Stimulated activated naive CD8-positive, alpha-beta T cell treated with anti-CD3 and anti-CD28 coated beads, Interleukin-15, amount 100 ng/mL, for 72 hours (primary cell): ENCODE measurements at places on chromosomes 7 and 10.

- DNase-seq = no peak
These were observed 36.8 kb upstream of the R3HCC1L start for GRCh38 chr10:98097616-98098015.

DNA sequence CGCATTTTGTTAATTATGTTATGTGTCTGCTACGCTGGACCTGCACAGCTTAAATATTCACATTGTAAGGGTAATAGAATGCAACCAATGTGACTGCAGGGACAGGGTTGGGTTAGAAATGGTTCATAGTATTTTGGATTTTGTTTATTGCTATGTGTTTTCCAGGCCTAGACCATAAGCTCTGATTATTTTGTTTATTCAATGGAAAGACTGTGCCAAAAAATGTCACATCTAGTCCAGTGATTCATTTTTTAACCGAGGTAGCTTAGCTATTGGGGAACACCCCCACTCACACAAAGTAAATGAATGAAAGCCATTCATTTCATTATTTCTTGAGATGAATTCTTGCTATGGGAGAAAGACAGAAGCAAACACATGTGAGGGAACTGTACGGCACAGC, 516.5 kb upstream of the ANKRD30A start:
- no peak for DNase-seq

- DNase-seq = no peak
These were observed 18.5 kb downstream of the BMS1 start for GRCh38 chr10:42801135-42801534.

- no peak for DNase-seq
These were observed 10.3 kb downstream of the EPHB6 start for GRCh38 chr7:142864980-142865747.

DNA sequence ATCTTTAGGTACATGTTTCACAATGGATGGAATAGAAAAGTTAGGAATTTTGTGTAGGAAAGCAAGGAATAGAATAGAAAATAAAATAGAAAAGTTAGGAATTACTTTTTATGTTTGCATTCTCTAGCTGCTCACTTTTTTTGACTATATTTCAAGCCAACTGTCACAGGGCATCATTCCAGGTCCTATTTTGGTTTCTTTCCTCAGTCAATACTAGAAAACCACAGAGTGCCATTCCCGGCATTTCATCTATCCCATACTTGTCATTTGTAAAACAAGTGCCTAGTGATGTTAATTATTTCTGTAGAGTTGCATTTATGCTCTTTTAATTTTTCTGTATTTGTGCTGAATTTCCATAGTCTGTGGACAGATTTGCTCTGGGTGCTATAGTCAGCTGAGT, 66.2 kb downstream of the SDK1 start:
- no peak for DNase-seq

- DNase-seq = no peak
These were observed 22.6 kb upstream of the AKR1C3 start for GRCh38 chr10:5071411-5072198.

DNA sequence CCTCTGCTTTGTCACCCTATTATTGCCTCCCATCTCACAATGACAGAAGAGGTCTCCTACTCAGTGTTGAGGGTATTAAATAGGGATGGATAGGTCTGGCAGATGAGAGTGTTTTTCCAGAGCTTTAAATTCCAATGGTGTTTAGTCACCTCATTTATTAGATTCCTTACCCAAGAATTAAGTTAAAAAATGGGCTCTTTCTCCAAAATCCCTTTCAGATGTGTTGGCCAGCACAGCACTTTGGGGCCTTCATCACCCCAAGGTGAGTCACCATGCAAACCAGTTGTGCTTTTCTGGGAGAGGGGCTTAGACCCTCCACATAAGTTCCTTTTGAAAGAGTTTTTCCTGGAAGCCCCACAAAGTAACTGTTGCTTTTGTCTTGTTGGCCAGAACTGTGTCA, 78.4 kb downstream of the CYP26A1 start:
- DNase-seq = no peak

DNA sequence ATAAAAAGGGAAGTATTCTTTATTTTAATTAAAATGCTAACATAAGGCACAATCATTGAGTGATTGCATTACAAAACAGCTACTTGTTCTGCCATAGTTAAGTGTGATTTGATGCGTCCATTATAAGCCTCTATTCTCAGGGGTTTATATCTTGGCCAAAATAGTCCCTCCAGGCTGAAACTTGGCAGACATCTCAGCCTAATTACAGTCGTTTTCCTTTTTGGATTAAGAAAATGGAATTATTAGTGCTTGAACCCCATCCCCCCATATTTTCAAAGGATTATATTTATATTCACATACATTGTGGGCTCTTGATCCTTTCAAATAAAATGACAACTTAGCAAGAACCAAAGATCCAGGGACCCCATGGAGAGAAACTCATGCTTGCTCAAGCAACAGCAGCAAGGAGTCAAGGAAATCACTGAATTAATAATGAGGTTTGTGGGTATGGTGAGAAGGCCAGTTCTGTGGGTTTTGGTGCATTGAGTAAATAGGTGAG, 66.7 kb upstream of the NEUROD6 start:
- no peak for DNase-seq

- no peak for DNase-seq
These were observed 245.5 kb downstream of the REEP3 start for GRCh38 chr10:63766745-63767137.

DNA sequence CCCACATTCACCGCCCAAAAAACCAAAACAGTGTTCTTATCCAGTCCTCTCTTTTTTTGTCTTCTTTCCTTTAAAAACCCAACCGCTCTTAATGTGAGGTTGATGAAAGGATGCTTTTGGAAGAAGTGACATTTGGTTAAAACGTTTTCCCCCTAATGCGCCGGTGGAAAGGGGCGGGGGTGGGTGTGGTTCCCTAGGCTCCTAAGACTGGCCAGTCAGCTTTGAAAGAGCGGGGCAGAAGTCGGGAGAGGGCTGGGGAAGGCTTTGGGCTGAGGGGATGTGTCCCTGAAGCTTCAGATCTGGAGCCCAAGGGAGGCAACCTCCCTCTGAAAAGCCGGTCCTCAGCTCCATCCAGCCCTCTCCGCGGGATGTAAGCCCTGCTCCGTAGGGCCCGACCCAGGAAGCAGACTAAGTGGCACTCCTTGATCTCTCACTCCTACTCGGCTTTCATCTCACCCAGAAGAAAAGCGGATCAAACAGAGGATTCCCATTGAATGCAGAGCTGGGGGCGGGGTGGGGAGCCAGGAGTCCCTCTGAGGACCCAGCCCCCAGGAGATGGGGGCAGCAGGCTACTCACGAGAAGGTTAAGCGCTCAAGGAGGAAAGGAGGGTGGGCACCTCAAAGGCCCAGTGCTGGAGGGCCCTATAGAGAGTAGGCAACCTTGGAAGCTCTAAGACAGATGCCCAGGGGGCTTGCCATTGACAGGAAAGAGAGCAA, 2.4 kb upstream of the EVX1 start:
- DNase-seq = no peak

- no peak for DNase-seq
These were observed 15.1 kb downstream of the ANTXRL start for GRCh38 chr10:46301721-46302479.

DNA sequence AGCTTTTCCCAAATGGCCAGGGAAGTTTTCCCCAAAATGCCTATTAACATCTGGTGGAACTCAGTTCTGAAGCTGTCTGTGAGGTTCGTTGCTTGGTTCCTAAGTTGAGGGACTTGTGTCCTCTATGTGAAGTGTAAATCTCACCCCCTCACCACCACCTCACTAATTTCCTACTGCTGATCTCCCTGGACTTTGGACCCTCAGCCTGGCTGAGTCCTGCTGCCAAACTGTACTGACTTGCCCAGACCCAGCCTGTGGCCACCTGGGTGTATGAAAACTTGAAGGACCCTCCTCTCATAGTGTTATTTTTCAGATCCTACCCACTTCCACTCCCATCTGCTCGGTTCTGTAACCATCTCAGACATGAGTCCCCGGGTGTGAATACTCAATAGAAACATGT, 94.9 kb downstream of the MET start:
- DNase-seq = no peak

GRCh38 chr7:39526666-39527065, 39.5 kb upstream of the YAE1 start:
- DNase-seq = no peak

DNA sequence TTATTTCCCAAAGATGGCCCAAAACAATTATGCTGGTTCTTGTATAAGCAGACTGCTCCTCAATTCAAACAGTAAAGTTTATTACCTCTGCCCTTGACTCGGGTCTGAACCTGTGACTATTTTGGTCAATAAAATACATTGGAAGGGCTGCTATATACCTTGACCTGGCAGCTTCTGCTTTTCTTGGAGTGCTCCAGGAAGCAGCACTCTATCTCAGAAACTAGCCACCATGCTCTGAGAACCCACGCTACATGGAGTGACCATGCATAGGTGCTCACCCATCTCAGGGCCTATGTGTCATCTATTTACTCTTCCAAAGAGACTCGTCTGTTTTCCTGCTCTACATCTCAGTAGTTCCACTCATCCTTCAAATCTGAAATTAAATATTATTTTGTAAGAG, 299.9 kb downstream of the AHR start:
- DNase-seq = no peak

DNA sequence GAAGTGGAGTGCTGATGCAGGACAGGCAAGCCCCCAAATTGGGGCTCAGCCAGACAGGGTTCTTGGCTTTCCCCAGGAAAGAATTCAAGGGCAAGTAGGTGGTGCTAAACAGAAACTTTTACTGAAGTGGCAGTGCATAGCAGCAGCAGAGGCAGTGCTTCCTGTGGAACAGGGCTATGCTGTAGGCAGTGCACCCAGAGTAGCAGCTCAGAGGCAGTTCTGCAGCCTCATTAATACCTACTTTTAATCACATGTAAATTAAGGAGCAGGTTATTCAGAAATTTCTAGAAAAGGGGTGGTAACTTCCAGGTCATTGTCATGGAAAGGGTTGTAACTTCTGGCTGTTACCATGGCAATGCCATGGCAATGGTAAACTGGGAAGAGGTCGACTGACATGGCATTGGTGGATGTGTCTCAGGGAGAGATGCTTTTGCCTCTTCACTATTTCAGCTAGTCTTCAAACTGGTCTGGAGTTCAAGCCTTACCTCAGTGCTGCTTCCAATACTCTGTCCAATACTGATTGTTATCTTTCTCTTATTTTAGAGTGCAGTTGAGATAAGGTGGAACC, 29.2 kb downstream of the PRSS58 start:
- no peak for DNase-seq

DNA sequence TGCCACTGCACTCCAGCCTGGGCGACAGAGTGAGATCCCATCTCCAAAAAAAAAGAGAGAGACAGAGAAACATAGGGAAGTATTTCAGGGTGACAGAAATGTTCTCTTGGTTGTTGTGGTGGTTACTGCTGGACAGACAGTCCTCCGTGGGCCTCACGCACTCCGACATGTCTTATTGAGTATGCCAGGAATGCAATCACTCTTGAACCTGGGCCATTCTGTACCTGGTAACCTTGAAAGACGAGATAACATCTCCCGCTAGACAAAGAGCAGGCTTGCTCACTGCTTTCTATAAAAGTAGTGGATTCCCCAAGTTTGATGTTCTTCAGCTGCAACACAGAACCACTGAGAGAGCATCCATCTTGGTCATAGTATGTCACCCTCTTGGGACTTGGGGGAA, 6.7 kb downstream of the CACUL1 start:
- DNase-seq = no peak

GRCh38 chr10:122331615-122332446, 42.7 kb upstream of the PLEKHA1 start:
- no peak for DNase-seq

DNA sequence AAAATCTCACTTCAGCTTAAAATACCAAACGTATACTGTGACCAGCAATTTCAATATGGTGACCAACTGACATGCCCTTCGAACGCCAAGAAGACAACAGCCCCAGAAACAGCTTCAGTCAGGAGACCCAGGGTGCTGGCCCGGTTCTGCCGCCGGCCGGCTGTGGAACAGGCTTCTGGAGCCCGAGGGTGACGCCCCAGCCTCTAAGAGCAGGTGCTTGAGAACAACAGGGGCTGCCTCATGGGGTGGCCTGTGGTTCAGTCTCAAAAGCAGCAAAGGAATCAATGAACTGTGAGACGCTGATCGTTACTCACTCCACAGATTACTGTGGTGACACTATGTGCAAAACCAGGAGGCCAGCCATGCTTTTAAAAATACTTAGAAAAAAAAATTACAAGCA, 17.3 kb downstream of the GPER1 start:
- DNase-seq = no peak

- no peak for DNase-seq
These were observed 35.2 kb downstream of the KCNMA1 start for GRCh38 chr10:77602231-77602912.

DNA sequence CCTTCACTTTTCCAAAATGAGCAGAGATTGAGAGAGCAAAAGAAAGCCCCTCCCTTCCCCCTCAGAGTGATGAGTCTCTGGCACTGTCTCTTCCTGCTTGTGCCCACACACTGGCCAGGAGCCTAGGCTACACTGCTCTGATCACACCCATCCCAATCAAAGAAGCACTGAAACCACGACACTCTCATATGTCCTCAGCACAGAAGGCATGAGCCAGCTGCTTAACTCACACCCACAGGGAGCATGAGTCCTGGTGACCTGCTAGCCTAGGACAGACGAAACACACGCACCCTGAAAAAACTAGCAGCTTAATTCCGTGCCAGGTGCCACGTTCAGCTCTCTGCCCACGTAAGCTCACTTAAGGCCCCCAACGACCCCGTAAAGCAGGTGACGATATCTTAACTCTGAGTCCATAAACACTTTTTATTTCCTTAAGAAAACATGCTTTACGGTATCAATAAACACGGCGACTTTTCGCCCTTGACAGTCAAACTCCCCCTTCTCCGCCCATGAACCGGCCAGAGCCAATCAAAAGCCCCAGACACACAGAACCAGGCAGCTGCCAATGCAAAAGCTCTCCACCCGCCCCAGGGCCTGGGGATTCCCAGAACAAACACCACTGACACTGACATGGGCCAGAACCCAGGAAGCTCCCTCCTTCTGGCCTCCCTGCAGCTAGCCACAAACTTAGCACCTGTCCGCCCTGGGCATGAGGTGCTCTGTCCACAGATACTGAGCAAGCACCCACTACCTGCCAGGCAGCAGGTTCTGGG, 69.0 kb downstream of the TNRC18 start:
- DNase-seq = no peak

DNA sequence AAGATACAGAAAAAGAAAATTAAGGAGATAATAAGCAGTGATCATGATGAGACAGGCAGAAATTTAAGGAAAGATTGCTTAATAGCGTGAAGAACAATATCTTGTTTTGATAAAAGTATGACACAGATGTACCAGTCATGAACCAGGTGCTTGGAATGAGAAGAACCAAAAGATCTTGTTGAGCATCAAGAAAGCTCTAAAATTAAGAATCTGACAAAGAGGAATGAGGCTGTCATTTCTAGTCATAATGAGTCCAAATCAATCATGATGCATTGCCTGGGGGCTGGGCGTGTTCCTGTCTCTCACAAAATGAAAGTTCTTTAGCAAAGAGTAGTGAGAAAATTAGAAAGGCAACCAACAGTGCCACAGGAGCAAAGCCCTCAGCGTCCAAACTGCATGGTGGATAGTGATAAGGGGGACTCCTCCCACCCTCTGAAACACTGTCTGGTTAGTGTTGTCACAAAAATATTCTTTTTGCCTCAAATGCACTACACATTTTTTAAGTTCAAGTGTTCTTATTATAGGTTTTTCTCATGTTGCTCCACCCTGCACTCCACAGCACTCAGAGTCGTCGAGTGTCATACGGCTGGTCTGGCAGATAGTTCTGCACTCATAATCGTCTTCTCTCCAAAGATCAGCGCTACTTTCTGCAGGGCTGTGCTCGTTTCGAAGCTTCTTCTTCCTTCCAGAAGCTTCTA, 439.6 kb downstream of the TNS3 start:
- no peak for DNase-seq

GRCh38 chr7:78636727-78637126, 816.7 kb downstream of the MAGI2 start:
- DNase-seq = no peak
